ENCODE measurements at places on chromosomes 3 and 15. TPM values are rescaled to one million over a fixed set of nuclear protein-coding genes. Genes with fewer than 3 reads are reported as not detected.

The CYP1A2 gene
- not detected for total RNA-seq

The BSN gene
- under 0.01 TPM for total RNA-seq

The CNTN4 gene
- not detected for total RNA-seq

The SLC28A1 gene
- not detected for total RNA-seq

The COL8A1 gene
- 462 TPM for total RNA-seq

The SKOR1 gene
- total RNA-seq: under 0.01 TPM

The SERPINI1 gene
- total RNA-seq: 1.4 TPM

The CLDN16 gene
- total RNA-seq: 0.06 TPM

The ISLR2 gene
- total RNA-seq: not detected

All from bladder microvascular endothelial cell (primary cell).